ENCODE measurements at places on chromosomes 2 and 18.

DNA sequence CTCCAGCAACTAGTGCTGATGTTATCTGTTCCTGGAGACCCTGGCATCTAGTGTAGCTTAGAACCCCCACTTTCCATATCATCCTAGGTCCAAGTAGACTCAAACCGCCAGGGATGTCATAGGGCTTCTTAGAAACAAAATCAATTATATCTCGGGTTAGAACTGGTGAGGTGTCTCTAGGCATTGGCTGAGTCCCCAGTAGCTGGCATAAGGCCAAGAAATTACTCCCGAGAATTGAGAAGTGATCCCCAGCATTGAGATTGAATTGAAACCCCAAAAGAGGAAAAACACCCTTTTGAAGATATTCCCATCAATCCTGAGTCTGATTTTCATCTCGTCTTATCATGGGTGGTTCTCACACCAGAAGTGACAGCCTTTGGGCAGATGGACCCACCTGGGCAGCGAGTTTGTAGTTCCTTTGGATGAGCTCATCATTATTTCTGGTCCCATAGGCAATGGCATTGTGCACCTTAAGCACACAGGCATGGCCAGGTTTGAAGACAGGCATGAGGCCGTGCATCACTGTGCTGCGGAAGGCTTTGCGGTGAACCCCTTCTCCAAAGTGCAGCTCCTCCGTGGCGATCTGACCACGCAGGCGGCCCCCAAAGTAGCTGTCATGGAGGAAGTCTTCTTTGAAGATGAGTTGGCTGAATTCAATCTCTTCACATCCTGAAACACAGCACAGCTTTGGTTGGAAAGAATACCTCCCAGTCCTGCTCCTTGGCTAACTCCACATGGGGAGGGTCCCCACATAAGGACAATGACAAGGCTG lies 112.2 kb downstream of the ALPK2 start:
- DNase-seq = no peak

DNA sequence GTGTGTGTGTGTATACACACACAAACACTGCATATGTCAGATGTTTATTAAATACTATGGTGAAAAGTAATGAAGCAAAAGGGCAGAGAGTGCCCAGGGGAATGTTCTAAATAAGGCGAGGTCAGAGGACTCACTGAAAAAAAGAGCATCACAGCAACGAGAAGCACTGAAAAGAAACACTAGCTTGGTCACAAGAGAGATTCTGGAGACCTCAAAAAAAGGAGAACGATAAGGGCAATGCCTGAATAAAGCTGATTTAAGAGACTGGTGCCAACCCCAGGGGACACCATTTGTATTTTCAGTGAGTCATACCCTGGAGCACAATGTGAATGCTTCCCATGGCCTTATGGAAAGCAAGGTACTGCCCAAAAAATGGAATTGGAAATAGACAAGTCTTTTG lies 14.5 kb downstream of the SLC40A1 start:
- no peak for DNase-seq

GRCh38 chr2:98804265-98804650 lies 73.3 kb upstream of the MGAT4A start:
- DNase-seq = no peak

DNA sequence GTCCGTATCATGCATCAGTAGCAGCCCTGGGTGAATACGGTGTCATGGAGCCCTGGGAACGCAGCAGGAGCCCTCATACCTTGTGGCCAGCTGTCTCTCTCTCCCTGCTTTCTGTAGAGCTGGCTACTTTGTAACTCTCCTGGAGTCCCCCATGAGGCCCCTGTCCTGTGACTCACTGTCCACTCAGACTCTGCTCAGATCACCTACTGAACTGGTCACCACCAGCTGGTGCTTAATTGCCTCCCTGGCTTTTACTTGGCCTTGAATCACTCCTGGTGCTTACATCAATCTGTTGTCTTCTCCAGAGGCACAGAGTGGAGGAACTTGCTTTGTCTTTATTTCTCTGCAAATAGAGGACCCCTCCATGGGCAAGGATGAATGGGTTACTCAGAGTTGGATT lies 172.7 kb downstream of the HRH4 start:
- no peak for DNase-seq

GRCh38 chr2:236525411-236525997 lies 44.1 kb upstream of the ACKR3 start:
- DNase-seq = no peak

GRCh38 chr2:65595630-65596029 lies 163.2 kb upstream of the SPRED2 start:
- DNase-seq = no peak

GRCh38 chr2:147197754-147198483 lies 646.9 kb upstream of the ACVR2A start:
- DNase-seq = no peak

DNA sequence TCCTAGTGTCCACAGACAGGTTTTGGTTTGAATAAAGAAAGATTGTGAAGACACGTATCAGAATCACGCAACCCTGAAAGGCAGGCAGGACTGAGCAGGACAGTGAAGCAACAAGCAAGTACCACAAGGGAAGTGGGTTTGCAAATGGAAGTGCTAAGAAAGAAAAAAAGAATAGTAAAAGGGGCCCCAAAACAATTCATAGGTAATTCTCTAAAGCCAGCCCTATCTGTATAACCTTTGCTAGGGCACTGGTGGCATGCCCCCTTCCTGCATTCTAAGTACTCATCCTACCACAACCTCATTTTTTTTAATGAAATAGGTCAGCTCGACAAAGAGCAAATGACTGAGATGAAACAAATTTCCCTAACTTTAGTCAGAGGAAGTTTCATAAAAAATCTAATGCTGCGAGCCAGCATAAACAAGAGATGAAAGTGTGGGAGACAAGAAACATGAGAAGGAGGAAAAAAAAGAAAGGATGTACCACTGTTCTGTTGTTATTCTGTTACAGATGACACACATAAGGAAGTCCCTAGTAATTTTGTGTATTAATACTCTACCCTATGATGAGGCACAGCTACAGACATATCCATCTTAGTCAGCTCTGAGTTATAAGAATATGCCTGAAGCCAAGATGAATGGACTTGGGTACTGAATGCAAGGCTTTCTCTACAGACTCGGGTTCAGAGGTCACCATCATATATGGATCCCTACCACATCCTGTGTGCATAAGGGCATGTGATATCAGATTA lies 32.2 kb downstream of the IKZF2 start:
- DNase-seq = no peak

DNA sequence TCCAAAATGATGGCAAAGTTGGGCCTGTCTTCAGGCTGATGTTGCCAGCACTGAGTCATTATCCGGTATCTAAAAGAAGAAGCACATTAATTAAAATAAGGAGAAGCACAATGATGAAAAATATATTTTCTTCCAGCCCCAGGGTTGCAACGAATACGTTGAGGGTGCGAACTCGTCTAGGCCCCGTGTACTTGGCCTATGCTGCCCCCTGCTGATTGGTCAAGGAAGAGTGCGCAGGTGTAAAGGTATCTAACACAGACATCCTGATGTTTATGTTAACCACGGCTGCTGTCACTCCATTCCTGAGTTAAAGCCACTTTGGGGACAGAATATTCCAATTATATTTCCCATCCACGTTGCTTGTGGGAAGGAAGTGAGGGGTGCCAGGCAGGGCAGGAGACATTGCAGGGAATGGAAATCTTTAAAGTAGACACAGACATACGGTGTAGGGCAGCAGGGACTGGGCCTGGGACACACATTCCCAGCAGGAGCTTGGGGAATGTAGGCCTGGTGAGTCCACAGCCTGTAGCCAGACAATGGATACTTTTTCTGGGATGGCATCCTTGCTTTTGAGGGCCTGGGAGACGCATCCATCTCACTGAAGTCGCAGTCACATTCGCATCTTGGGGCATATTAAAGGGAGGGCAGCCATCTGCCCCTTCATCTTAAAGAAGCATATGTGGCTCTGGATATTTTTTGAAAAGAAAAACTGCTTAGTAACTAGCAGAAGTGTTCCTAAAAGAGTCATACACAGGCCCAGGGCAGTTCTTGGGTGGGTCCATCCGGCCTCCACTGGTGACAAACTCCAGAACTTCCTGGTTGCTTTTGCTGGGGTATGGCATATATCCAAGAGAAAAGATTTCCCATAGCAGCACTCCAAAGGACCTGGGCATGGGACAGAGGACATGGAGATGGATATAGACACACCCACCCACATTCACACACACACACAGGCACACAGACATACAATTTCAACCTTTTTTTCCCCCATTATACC lies 81.9 kb downstream of the CLIP4 start:
- no peak for DNase-seq

DNA sequence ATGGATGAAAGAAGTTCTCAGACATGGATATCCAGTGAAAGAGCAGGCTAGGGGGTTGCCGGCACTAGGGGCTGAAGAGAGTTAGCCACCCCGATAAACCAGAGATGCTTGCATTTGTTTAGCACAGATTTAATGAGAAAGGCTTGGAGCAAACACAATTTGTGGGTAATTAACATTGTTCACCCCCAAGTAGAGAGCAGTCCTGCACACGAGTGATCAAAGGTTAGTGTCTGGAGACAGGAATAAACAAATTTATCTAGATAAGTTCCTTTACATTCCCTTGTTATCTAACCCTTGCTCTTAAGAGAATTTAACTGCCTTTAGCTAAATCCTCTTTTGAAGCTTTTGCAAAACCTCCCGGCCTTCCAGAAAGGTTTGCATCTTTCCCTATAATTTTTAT lies 23.9 kb downstream of the HTR2B start:
- DNase-seq = no peak

DNA sequence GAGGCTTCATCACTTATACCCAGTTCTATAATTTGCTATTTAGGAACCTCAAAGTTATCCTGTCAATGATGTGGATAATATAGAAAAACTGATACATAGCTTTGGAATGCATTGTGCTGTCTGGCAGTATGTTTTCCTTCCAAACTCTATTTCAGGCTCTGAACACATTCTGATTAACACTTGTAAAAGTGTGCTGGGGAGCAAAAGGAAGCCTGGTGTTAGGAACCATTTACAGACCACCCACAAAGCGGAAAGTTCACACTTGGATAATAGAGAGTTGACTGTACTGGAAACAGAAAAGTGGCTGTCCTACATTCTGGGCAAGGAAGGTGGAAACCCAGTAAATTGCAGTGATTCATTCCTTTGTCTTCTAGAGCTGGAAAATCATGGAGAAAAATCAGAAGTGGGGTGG lies 114.5 kb upstream of the ZFP36L2 start:
- DNase-seq = no peak

DNA sequence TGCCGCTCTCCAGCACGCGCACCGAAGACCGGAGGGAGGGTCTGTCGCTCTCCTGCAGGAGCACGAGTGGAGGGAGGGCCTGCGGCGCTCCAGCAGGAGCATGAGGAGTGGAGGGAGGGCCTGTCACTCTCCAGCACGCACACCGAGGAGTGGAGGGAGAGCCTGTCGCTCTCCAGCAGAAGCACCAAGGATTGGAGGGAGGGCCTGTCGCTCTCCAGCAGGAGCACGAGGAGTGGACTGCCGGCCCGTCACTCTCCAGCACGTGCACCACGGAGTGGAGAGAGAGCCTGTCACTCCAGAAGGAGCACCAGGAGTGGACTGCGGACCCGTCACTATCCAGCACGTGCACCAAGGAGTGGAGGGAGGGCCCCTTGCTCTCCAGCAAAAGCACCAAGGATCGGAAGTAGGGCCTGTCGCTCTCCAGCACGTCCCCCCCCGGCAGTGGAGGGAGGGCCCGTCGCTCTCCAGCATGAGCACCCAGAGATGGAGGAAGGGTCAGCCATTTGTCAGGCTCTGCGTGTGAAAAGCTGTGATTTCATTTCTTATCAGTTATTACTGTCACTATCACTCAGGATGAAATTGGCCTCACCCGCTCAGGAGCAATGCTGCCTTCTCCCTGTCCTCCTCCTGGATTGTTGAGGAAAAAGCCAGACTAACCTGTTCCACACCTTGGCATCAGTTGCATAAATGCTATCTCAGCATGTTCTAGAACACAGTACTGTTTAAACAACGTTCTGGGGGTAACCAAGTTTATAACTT lies 35.9 kb downstream of the ADI1 start:
- DNase-seq = no peak

All from NCI-H446 treated with DMSO at 0.1 percent for 48 hours (cell line).